Progenitor cell of endocrine pancreas (in vitro differentiated cells): ENCODE measurements at places on chromosomes 1 and 21.

DNA sequence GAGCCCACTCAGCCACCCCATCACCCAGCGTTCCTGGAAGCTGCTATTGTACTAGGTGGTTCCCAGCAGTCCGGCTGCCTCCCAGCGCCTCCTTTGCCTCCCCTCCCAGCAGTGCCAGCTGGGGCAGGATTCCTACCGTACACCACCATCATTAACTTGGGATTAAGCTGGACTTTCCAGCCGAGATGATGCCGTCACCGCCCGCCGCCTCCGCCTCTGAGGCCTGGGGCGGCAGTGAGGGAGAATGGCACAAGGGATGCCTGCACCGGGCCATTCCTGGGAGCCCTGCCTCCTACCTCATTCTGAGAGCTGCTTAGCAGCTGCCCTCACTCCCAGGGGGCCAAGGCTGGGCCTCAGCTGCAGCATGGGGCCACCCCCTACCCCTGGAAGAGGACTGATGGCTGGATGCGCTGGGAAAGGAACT is 13.2 kb downstream of the CNTN2 start:
- H3K27me3 ChIP-seq, result peaks cover 14% of the 10 kb centered on the region
- H3K27ac ChIP-seq, result no peak overlapping the region
- no peak for DNase-seq
- H3K4me1 ChIP-seq, result no peaks in the 10 kb centered on the region
- no peak overlapping the region for H3K4me3 ChIP-seq
- no peaks in the 10 kb centered on the region for H3K36me3 ChIP-seq

GRCh38 chr1:89823679-89824292 is 3.0 kb downstream of the LRRC8D start:
- no peak overlapping the region for H3K27ac ChIP-seq
- H3K27me3 ChIP-seq, result no peaks in the 10 kb centered on the region
- H3K4me1 ChIP-seq, result peaks cover 35% of the 10 kb centered on the region
- peaks cover 14% of the 10 kb centered on the region for H3K36me3 ChIP-seq
- no peak overlapping the region for H3K4me3 ChIP-seq
- DNase-seq, result no peak

DNA sequence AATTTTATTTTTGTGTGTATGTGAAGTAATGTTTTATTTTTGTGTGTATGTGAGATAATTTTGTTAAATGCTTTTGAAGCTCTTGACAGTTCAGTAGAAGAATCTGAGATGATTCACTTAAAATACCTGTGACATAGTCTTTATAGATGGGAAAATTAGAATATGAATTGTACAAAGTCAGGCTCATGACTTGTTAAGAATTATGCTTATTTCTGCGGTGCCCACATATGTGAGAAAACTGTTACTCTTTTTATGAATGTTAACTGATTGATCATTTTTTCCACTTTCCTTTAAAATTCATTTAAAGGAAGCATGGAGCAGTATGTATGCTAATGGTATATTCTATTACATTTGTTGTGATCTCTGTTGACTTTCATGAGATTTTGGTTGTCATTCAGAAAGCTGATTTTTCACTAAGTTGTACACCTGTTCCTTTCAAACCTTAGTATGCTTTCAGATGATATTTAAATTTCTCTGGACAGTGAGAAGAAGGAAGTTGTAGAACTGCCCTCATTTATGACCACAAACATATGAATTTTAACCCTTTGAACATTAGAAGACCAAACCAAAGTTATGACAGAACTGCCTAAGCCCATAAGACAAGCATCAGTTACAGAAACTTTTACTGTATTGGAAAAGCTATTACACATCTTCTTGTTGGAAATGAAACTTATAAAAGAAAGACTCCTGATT is 110.1 kb downstream of the POU2F1 start:
- no peak overlapping the region for H3K4me3 ChIP-seq
- no peaks in the 10 kb centered on the region for H3K27me3 ChIP-seq
- H3K4me1 ChIP-seq, result peaks cover 10% of the 10 kb centered on the region
- DNase-seq, result no peak
- H3K27ac ChIP-seq, result no peak overlapping the region

DNA sequence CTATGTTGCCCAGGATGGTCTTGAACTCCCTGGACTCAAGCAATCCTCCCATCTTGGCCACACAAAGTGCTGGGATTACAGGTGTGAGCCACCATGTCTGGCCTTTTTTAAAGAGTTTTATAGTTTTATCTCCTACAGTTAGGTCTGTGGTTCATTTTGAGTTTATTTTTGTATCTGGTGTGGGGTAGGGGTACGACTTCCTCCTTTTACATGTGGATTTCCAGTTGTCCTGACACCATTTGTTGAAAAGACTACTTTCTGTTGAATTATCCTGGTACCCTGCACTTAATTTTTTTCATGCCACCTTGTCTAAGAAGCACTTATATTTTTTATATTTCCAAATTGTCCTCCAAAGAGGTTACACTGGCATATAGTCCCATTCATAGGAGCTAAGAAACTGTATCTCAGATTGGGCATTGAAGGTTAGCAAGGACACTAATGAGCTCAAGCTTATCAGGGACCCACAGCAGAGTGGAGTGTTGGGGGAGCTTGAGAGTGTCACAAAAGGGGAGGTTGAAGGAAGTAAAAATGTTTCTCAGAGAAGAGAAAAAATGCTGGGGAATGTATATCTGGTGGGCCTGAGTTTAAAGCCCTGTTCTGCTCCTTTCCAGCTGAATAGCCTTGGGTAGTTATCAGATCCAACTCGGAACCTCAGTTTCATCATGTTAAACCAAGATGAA is 23.4 kb upstream of the MEF2D start:
- H3K27me3 ChIP-seq, result no peaks in the 10 kb centered on the region
- H3K4me1 ChIP-seq, result no peaks in the 10 kb centered on the region
- H3K4me3 ChIP-seq, result no peak overlapping the region
- H3K36me3 ChIP-seq, result peaks cover 4% of the 10 kb centered on the region
- no peak for DNase-seq
- no peak overlapping the region for H3K27ac ChIP-seq

DNA sequence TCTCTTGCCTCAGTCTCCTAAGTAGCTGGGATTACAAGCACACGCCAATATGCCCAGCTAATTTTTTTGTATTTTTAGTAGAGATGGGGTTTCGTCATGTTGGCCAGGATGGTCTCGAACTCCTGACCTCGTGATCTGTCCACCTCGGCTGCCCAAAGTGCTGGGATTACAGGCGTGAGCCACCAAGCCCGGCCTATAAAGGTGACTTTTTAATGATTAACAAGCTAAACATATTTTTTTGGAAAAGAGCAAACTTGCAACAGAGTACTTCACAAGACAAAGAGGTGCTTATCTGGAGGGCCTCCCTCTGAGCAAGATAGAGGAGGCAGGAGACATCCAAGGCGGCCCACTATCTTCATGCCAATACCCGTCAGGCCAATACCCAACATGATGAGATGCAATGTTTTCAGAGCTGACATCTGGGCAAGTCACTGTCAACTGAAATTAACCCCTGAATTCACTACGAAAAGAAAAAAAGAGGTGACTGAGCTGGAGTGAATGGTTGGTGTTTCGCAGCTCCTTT is 10.5 kb downstream of the BCAR3 start:
- H3K27ac ChIP-seq, result no peak overlapping the region
- no peaks in the 10 kb centered on the region for H3K36me3 ChIP-seq
- no peak overlapping the region for H3K4me3 ChIP-seq
- H3K4me1 ChIP-seq, result peaks cover 23% of the 10 kb centered on the region
- H3K27me3 ChIP-seq, result peaks cover 3% of the 10 kb centered on the region

DNA sequence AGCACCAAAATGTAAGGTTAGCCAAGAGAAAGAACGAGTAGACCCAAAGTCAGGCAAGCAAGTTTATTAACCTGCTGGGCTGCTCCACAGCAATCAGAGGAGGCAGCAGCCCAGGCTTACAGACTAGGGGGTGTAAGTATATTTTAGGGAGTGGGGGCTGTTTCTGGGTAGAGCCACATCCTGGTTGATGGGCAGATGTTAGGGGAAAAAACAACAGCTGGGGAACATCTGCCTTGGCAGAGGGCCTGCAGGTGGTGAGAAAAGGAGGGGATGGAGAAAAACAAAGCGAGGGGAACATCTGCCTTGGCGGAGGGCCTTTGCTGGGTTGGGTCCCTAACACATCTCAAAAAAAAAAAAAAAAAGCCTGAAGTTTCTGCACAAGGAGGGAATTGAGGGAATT is 9.7 kb upstream of the ZBTB48 start:
- no peak overlapping the region for H3K27ac ChIP-seq
- peaks cover 34% of the 10 kb centered on the region for H3K27me3 ChIP-seq
- DNase-seq, result no peak
- no peak overlapping the region for H3K4me3 ChIP-seq
- no peaks in the 10 kb centered on the region for H3K36me3 ChIP-seq

- peak overlapping the region; percentile 97 for H3K27ac ChIP-seq
- peaks cover 43% of the 10 kb centered on the region for H3K4me1 ChIP-seq
- DNase-seq, result peak; percentile 23
- peak overlapping the region; percentile 50 for H3K4me3 ChIP-seq
- no peaks in the 10 kb centered on the region for H3K27me3 ChIP-seq
- H3K36me3 ChIP-seq, result peaks cover 10% of the 10 kb centered on the region
Measured at GRCh38 chr1:8789314-8790214, 27.9 kb downstream of the RERE start.

DNA sequence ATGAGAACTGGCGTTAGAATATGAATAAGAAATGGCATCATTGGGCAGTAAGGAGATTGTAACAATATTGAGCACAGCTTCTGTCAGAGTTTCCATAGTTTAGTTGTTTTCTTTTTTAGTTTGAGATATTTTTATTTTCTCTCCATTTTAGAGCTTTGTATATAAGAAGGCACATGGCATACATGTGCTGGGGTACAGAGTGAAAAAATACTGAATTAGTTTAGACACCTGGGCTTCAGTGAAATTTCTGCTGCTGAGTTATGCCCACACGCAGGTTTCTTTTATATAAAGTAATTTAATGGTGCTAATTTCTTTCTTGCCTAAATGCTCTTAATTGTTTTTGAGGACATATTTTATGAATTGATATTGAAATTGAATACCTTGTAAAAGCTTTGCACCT is 53.6 kb upstream of the RWDD3 start:
- DNase-seq, result no peak
- no peak overlapping the region for H3K4me3 ChIP-seq
- no peaks in the 10 kb centered on the region for H3K4me1 ChIP-seq

DNA sequence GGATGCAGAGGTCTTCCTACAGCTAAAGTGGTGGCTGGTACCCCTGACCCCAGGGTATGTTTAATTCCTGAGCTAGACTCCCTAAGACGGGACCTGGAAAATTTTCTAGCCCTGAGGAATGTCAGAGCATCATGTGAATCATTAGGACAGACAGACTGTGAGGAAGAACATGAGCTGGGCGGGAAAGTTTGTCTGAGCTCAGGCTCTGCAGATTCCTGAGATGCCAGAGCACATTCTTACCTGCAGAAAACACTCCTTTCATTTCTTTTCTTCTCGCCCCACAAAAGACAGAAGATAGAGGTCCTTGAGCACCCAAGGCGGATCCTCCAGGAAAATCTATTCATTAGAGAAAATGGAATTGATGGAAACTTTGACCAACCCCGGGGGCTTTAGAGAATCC is 6.5 kb downstream of the CAPN2 start:
- no peak overlapping the region for H3K4me3 ChIP-seq
- H3K4me1 ChIP-seq, result peaks cover 29% of the 10 kb centered on the region
- H3K36me3 ChIP-seq, result peaks cover 2% of the 10 kb centered on the region
- no peak for DNase-seq
- peaks cover 69% of the 10 kb centered on the region for H3K27me3 ChIP-seq
- peak overlapping the region; percentile 53 for H3K27ac ChIP-seq

- peaks cover 25% of the 10 kb centered on the region for H3K36me3 ChIP-seq
- H3K27me3 ChIP-seq, result no peaks in the 10 kb centered on the region
- no peak overlapping the region for H3K4me3 ChIP-seq
- no peak for DNase-seq
Measured at GRCh38 chr1:42231253-42231652, 66.7 kb upstream of the GUCA2A start.

GRCh38 chr1:26583646-26584485 is 54.3 kb downstream of the RPS6KA1 start:
- H3K27me3 ChIP-seq, result peaks cover 2% of the 10 kb centered on the region
- no peak overlapping the region for H3K4me3 ChIP-seq
- no peaks in the 10 kb centered on the region for H3K36me3 ChIP-seq
- H3K27ac ChIP-seq, result no peak overlapping the region

- H3K4me1 ChIP-seq, result peaks cover 5% of the 10 kb centered on the region
- H3K4me3 ChIP-seq, result no peak overlapping the region
- no peaks in the 10 kb centered on the region for H3K36me3 ChIP-seq
Measured at GRCh38 chr21:37877888-37878684, 38.2 kb downstream of the KCNJ6 start.

DNA sequence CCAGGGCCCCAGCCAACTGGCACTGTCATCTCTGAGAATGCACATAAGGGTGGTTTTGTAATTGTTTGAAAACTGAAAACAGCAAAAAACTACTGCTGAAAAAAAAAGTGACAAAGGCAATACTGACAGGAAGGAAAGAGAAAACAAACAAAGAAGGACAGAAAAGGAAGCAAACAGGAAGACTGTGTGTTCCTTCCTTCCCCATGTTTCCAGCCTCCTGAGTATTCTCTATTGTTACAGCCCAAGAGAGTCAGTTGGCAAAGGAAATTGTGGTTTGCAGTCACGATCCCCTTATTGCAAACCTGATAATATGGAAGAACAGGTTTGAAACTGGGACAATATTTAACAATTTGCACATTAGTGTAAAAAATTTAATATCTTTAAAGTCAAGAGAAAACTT is 1177.6 kb downstream of the PLA2G4A start:
- H3K36me3 ChIP-seq, result no peaks in the 10 kb centered on the region
- no peaks in the 10 kb centered on the region for H3K4me1 ChIP-seq
- H3K27me3 ChIP-seq, result no peaks in the 10 kb centered on the region
- H3K4me3 ChIP-seq, result no peak overlapping the region
- H3K27ac ChIP-seq, result no peak overlapping the region

DNA sequence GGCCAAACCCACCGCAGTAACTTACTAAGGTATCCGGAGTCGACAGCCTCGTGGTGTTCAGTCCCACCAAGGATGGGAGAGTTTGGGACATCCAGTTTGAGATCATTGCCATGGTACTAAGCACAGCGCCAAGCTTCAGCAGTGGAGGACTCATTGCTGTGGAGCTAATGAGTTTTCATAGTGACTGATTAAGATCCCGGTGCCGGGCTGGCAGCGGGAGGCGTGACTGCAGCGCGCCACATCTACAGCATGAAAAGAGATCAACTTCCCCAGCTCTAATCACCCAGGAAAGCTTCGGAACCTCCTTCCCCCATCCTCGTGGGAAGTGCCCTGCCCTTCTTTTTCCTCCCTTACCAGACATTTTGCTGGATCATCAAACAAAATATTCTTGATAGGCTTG is 149.9 kb downstream of the OLFM3 start:
- peaks cover 12% of the 10 kb centered on the region for H3K27me3 ChIP-seq
- H3K36me3 ChIP-seq, result no peaks in the 10 kb centered on the region
- peak overlapping the region; percentile 55 for H3K4me3 ChIP-seq
- H3K4me1 ChIP-seq, result peaks cover 7% of the 10 kb centered on the region
- DNase-seq, result peak; percentile 10

- peaks cover 15% of the 10 kb centered on the region for H3K4me1 ChIP-seq
- H3K27ac ChIP-seq, result no peak overlapping the region
- H3K27me3 ChIP-seq, result no peaks in the 10 kb centered on the region
- no peak overlapping the region for H3K4me3 ChIP-seq
- no peak for DNase-seq
- H3K36me3 ChIP-seq, result peaks cover 8% of the 10 kb centered on the region
Measured at GRCh38 chr1:154966111-154966510, 4.4 kb downstream of the SHC1 start.

GRCh38 chr21:44571296-44571695 is 2.2 kb upstream of the KRTAP10-4 start:
- no peak overlapping the region for H3K4me3 ChIP-seq
- H3K27me3 ChIP-seq, result no peaks in the 10 kb centered on the region
- no peak overlapping the region for H3K27ac ChIP-seq

GRCh38 chr1:69737527-69738185 is 169.9 kb downstream of the LRRC7 start:
- DNase-seq, result no peak
- no peaks in the 10 kb centered on the region for H3K27me3 ChIP-seq
- H3K4me1 ChIP-seq, result peaks cover 23% of the 10 kb centered on the region
- H3K4me3 ChIP-seq, result no peak overlapping the region
- peak overlapping the region; percentile 63 for H3K27ac ChIP-seq
